CD4-positive, alpha-beta T cell treated with Interleukin-2 at 100 ng/mL for 4 hours (primary cell): ENCODE measurements at places on chromosomes 1 and 21.

GRCh38 chr1:159177272-159177907, 6.0 kb downstream of the CADM3 start:
- peak; percentile 1 for DNase-seq

DNA sequence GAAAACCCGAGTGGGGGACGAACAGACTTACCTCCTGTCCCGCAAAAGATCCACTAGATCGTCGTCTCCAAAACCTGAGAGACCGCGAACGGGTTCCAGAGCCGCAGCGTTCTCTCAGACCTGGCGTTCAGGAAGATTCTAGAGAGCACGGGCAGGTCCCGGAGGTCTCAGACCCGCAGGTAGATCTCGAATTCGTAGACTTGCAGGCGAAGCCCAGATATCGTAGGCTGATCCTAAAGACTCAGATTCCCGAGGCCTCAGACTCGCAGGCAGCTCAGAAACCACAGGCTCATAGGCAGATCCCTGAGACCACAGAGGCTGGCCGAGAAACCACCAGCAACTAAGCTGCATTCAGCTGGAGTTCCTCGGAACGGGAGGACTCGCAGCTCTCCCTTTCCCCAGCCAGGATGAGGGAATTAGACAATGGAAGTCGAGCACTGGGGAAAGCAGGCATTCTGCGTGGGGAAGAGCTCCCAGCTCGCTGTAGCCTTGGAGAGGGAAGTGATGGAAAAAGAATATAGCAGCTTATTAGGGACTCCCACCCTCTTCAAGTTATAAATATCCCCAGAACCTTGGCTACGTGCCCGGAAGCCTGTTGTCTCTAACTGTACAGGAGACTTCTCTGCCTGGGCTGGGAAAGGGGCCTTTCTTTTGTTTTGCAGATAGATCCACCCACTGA, at the start of gene ZNF436:
Gene ZNF436 (minus strand): TSS at position 502 of the 679 bp plus-strand sequence. CDS start 1,831 bp downstream, outside the sequence.
- DNase-seq: peak; percentile 16

GRCh38 chr1:200154069-200154767, 126.7 kb downstream of the NR5A2 start:
- DNase-seq: peak; percentile 76

DNA sequence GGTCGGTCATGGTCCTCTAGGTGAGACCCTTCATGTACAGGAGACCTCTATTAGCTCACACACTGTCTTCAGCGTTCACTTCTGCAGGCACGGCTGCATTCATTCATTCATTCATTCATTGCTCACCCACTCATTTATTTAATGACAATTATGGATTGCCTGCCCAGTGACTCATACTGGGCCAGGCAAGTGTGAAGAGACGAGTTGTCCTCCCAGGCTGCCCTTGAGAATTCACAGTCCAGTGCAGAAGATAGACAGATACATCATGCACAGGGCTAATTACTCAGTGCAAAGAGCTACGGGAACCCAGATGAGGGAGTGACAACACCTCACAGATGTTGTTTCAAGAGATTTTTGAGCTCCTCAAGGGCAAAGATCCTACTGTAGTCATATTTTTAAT, 248.4 kb downstream of the TNR start:
- DNase-seq: no peak

DNA sequence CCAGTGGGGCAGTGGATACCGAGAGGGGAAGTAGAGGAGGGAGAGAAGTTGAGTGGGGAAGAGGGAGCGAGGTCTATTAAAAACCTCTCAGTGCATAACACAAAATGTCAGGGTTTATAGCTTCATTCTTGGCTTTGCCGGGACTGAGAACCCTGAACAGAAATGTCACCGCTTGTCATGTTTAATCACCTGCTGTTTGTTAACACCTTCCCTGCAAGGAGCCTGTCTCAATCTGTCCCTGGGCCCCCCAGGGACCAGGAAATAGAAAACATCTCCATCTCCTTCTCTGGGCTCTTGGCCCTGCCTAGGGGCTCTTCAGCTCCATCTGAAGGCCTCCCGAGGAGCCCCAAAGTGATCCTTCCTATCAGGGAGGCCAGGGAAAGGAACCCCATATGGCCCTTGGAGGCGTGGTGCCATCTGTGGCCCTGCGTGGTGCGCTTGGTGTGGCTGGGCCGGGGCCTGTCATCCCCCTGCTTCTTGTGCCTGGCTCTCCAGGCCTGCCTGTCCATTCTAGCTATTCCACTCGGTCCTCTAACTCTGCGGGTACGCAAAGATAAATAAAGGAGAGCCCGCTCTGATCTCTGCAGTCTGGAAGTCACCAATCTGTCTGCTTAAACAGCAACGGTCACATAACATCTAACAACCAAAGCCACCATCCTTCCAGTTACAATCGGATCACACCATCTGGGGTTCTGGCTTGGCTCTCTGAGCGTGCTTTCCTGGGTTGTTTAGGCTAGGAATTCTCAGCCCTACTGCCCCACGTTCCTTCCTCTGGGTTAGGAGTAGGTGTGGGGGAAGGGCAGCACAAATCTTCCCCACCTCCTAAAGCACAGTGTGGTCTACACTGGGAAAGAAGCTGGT, 113.8 kb downstream of the CASZ1 start:
- DNase-seq: no peak

- DNase-seq: no peak
These were observed 82.4 kb upstream of the MACF1 start for GRCh38 chr1:39122056-39122455.

GRCh38 chr1:155099331-155099730, 20.7 kb downstream of the EFNA3 start:
- DNase-seq: no peak

DNA sequence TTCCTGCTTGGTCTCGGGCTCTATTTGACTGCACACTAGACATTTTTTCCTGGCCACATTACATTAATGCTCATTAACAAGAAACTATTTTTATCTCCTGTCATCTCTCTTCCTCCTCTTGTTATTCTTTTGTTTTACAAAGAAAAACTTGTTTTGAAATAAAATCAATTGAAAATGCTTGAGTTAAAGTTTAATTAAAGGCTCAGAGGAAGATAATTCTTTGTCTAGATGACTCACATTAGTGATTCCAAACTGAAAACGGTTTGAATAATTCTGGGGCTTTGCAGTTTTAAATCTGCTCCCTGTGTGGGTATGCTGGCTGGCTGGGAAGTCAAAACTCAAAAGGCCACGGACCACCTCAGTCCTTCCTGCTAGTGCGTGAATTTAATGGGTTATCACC, 29.6 kb downstream of the RGS5 start:
- DNase-seq: no peak

DNA sequence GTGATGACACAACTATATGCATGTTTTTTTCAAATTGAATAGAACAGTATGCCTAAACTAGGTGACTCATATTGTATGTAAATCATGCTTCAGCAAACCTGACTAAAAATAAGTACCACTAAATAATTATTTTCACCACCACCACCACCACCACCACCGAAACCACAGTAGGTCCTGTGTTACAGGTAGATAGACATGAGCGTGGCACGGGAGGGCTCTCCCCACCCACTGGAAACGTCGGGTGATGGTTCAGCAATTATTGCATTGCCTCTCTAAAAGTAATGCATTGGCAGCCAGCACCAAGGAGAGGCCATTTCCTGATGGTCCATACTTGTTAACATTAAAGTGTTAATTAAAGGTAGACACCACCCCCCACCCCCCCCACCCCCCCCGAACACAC, 297.0 kb upstream of the NCAM2 start:
- no peak for DNase-seq

DNA sequence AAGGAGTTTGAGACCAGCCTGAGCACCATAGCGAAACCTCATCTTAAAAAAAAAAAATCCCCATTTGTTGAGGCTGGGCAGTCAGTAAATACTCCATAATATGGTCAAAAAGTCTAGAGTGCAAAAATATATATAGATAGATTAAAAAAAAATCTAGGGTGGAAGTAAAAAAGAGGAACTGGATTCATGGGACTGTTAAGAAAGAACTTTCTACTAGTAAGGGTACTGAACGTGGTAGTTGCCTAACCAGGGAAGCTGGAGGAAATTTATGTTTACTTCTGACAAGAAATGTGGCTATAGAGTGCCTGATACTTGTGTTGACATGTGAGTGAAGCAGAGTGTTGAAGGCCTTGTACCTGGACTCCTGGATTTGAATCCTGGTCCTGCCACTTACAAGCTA, 265.9 kb upstream of the FAM78B start:
- DNase-seq: no peak

GRCh38 chr1:52970149-52970548, 43.1 kb downstream of the SCP2 start:
- DNase-seq: no peak

GRCh38 chr1:198701766-198702539, 63.1 kb downstream of the PTPRC start:
- DNase-seq: no peak

DNA sequence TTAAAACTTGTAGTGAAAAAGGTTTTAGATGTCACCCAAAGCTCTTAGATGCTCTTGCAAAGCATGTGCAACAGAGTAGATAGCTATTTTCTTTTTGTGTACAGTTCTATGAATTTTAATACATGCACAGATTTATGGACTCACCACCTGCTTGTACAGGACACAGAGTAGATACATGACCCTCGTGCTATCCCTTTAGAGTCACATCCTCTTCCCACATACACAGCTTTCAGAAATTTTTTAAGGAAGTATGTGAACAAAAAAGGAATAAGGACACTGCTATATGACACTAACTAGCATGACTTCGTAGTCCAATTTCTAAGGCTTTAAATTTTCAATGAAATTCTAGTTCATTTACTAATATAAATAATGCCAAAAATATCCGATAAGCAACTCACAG, 60.9 kb downstream of the ABL2 start:
- DNase-seq: no peak

- no peak for DNase-seq
These were observed 122.7 kb downstream of the KCNN3 start for GRCh38 chr1:154747380-154747739.

DNA sequence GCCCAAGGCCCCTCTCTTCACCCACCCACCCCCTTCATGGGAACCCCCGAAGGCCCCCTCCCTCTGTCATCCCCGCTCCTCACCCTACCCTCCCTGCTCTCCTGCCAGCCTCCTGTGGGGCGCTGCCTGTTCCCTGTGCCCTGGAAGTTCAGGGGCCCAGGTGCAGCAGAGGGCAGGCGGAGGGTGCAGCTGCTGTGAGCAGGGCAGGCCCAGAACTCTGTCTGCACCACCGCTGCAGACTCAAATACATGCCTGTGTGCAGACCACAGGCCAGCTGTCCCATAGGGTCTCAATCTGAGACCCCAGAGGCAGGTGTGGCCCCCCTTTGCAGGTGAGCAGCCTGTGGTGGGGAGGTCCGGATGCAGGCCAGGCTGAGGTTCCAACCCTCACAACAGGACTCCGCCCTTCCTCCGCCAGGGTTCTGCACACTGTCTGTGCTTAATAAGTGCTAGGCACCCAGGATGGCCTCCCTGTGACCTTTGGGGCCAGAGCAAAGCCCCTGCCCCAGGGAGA, 62.5 kb downstream of the WNT9A start:
- peak; percentile 42 for DNase-seq

DNA sequence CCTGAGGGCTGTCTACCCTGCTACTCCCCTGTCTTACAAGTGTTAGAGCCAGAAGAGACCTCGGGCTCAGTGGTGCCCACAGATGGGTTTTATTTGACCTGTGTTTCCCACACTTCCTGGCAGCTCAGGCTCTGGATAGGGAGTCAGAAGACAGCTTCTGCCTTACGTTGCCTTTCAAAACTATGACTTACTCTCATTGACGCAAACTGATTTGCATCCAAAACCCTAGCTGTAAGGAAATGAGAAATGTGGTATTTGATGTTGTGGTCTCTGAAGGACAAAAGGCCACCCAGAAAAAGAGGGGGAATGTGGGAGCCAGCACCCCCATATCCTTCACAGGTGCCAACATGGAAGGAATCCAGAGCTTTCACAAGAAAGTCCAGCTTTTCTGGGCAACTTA, 180.2 kb downstream of the ATG4C start:
- no peak for DNase-seq

DNA sequence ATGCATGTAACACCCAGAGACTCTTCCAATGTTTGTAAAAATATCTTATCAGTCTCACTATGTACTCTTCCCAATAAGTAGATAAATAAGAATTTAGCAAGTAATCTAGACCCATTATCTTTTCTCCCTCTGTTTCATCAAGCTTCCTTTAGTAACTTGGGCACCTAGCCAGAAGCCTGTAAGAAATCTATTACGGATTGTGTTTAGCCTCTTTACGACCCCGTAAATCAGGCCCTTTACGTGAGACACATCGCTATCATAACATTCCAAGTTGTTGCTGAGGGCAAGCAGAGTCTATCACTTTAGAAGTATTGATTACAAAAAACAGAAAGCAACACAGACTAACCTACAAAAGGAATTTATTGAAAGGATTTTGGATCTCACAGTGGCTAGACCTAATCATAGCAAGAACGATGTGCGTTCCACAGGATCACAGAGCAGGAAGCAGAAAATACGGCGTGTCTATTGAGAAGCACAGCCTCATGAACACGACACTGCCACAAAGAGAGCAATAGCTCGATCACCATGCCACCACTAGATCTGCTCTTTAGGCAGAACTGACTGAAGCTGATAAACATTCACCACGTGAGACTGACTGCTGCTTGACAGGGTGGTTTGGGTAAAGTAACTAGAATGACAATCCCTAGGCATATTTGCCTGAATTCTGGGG, 922.1 kb downstream of the AMY1C start:
- no peak for DNase-seq

DNA sequence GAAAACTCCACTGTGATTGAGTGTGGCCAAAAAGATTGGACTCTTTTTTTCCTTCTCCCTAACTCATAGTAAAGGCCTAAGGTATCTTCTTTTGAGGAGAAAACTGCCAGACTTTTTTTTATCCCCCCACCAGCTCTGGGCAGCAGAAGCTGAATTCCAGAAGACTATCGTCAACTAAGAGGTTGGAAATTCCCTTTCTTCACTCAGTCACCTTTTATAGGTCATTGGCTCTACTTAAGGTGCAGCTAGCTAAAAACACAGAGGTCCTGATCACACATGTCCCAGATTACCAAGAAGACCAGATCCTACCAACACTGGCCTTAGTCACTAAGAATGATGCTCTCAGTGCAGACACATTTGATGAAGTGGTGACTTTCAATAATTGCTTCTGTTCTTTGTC, 1441.2 kb downstream of the PLA2G4A start:
- DNase-seq: no peak

DNA sequence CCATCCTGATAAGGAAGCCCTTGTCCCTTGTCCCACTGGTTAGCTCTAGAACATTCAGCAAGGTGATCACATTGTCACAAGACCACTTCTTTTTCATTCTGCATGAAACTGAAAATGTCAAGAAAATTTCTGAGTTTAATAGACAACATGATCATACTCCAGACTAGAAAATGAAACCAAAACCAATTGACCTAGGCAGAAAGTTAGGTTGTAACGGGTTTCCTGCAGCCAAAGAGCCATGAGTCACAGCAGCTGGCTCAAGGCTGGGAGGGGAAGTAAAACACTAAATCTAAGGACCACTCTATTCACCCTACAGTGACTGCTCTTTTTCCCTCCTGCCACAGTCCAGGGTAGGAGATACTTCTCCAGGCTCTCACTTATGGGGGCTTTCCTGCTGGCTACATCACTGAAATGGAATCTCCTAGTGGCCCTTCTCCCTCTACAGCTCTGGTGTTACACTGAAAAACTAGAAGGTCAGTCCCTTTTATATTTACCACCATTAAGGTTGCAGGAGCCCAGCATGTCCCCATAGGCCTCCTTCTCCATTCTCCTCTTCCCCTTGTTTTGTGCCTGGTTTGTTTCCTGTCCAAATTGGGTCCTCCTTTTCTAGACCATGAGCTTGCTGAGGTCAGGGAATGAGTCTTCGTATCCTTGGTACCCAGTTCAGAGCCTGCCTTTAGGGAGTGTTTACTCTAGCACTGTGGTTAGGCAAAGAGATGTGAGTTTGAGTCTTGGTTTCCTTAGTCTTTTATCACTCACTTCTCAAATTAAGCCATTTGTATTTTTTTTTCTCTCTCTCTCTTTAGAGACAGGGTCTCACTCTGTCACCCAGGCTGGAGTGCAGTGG, 236.5 kb upstream of the JUN start:
- peak; percentile 72 for DNase-seq

- DNase-seq: no peak
These were observed 155.1 kb downstream of the HHAT start for GRCh38 chr1:210483821-210484220.
